ENCODE measurements at places on chromosomes 1 and 21.
A peak's percentile ranks its signal among the peaks of the same experiment; 100 is the strongest.

DNA sequence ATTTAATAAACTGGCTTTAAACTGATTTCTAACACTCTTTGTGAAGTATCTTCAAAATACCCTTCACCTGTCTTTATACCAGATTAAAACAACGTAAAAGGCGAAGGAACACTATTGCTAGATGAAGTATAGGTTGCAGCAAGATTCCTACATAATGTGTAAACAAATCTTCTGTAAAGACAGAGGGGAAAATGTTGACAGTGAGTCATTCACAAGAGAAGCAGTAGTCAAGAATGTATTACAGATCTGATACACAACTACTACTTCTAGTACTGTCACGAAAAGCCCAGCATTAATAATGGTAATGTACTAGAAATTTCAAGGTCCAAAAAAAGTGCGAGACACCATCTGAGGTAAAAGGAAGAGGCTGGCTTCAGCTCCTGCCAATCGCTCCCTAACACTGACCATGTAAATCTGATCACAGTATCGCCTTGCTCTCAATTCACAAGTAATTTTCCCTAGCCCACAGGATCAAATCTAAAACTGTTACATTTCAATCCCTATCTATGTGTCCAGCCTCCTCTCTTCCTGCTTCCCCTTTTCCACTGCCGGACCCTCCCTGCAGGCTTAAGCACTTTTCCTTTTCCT, 290.4 kb downstream of the AKT3 start:
- no peak for DNase-seq

DNA sequence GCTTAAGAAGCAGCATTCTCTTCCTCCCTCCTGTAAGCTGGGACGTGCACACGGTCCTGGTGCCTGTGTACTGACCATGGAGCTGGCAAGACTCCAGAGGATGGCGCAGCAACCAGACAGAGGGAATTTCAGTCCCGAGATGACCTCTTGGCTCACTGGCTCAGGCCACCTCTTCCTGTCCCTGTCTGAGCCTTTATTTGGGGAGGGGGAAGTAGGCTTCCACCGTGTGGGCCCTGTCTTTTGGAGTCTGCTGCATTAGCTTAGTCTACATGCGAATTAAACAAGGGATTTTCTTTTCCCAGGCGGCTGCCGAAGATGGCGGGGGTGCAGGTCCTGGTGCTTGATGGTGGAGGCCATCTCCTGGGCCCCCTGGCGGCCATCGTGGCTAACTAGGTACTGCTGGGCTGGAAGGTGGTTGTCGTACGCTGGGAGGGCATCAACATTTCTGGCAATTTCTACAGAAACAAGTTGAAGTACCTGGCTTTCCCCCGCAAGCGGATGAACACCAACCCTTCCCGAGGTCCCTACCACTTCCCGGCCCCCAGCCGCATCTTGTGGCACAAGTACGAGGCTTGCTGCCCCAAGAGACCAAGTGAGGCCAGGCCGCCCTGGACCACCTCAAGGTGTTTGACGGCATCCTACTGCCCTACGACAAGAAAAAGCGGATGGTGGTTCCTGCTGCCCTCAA, 10.2 kb downstream of the IL24 start:
- DNase-seq: no peak

DNA sequence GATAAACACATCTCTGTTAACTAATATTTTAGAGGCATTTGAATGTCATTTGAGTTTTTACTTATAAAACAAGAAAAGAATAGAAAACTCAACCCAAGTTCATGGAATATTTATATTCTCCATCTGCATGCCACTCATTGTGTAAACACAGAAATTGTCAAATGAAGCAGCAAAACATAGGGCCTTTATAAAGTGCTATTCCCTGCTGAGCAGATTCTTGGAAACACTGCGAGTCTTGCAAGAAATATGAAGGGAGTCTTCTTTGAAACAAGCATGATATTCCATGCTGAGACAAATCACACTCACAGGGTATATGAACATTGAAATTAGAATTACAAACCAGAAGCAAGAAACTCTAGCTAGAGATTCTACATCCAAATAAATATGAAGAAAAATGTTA, 655.8 kb downstream of the BRINP3 start:
- no peak for DNase-seq

GRCh38 chr1:32881291-32881690, 5.0 kb upstream of the HPCA start:
- no peak for DNase-seq

DNA sequence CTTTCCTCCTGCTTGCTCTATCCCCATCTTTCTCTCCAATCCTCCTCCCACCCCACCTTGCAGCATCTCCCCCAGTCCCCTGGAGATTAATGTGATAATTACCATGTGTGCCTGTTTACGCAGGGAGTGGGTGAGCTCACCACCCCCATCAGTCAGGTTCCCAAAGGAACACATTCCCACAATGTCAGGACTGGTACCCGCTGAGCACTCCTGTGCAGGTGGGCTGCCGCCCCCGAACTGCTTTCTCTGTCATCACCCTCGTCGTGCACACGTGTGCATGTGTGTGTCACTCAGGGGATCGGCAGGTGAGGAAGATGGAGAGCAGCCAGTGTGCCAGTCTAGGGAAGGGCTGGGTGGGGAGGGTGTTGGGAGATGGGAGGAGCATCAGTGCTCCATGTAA, 163.4 kb downstream of the CACNA1E start:
- DNase-seq: no peak

GRCh38 chr1:225500624-225501192, 72.9 kb upstream of the LBR start:
- DNase-seq: no peak

DNA sequence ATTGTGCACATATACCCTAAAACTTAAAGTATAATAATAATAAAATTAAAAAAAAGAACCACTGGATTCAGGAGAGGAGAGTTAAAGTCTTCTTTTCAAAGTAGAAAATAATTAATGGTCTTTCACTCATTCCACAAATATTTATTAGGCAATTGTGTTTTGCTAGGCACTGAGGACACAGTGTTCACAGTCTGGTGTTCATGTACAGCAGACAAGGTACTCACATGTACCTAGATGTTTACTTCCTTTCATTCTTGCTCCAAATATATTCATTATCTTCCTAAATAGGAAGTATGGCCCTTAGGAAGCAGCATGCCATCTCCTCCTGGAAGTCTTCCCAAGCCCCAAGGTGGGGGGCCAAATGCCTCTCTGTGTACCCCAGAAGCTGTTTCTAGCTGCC, 265.0 kb downstream of the NPHP4 start:
- no peak for DNase-seq

GRCh38 chr21:34043333-34043732, 30.0 kb upstream of the MRPS6 start:
- no peak for DNase-seq

DNA sequence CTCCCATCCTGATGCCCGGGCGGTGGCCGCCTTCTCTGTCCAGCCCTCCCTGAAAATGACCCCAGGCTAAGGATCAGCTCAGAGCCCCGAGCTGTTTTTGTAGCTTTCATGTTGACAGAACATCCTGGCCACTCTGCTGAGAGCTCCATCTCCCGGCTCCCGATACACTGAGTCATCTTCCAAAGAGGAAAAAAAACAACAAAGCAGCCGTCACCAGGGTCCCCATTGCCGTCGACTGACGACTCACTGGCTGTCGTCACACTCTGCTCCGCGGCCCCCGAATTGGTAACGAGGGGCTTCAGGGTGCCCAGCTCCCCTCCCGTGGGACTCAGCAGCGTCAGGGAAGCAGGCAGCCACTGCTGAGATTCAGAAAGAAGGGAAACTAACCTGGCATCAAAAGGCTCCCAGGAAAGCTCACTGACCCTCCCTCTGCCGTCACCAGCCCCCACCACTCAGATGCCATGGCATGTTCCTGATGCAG, 67.2 kb downstream of the CD46 start:
- DNase-seq: peak; percentile 62

DNA sequence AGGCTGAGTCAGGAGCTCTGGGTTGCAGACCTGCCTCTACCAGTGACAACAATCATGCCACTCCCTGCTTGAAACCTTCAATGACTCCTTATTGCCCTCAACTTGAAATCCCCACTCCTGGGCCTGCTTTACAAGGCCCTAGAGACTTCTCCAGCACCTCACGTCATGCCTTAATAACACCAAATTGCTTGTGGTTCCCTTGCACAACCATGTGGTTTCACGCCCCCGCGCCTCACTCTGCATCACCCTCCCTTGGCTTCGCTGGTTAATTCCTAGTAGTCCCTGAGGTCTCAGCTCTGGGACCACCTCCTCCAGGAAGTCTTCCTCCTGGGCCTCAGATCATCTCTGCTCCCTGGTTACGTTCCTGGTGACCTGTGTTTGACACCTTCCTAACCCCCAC, 33.0 kb downstream of the EPHA2 start:
- peak; percentile 72 for DNase-seq

GRCh38 chr1:19366599-19367536, 54.7 kb downstream of the SLC66A1 start:
- no peak for DNase-seq

- DNase-seq: no peak
Observed at GRCh38 chr1:202227997-202228401, 34.4 kb downstream of the LGR6 start.

All from fibroblast of gingiva (primary cell).